Smooth muscle cell of the pulmonary artery (primary cell): ENCODE measurements at places on chromosomes 2 and 18. TPM values are rescaled to one million over a fixed set of nuclear protein-coding genes. Genes with fewer than 3 reads are reported as not detected.

Gene PMS1
- 16.5 and 18.2 TPM in 2 replicates for total RNA-seq

Gene ST6GAL2
- 0.03 and 0.07 TPM in 2 replicates for total RNA-seq

Gene CENPA
- total RNA-seq = 1.5 and 2.7 TPM in 2 replicates

Gene GAL3ST2
- total RNA-seq = 0.33 and 0.46 TPM in 2 replicates

Gene LCT
- total RNA-seq = under 0.01 and 0.03 TPM in 2 replicates

Gene SLC9A4
- 0.03 TPM in 1 of 2 replicates, not detected in the other for total RNA-seq

Gene OSBPL6
- 2.0 and 4.6 TPM in 2 replicates for total RNA-seq

Gene SERPINB4
- not detected in 2 replicates for total RNA-seq

Gene CCDC74A
- total RNA-seq = 8.9 and 10.1 TPM in 2 replicates
